ENCODE measurements at places on chromosomes 4 and X.

- DNase-seq, result no peak
Observed at GRCh38 chr4:53019485-53020382, 157.6 kb downstream of the RASL11B start.

DNA sequence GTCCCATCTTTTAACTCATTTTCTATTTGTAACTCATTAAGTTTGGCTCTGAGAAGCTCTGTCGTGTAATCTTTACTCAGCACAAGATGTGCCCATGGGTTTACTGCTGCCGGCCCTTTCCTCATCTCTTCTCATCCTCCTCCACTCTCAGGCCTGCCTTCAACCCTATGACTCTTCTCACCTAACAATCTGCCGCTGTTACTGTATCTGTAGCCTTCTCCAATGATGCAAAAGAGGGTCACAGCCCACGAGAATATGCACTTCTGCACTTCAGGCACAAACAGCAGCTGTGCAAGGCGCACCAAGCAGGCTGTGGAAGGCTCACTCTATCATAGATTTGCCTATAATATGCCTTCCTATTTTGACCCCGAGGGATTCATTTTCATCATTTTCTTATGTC lies 546.5 kb upstream of the GALNTL6 start:
- no peak for DNase-seq

GRCh38 chr4:91596718-91597117 lies 707.0 kb upstream of the GRID2 start:
- no peak for DNase-seq

DNA sequence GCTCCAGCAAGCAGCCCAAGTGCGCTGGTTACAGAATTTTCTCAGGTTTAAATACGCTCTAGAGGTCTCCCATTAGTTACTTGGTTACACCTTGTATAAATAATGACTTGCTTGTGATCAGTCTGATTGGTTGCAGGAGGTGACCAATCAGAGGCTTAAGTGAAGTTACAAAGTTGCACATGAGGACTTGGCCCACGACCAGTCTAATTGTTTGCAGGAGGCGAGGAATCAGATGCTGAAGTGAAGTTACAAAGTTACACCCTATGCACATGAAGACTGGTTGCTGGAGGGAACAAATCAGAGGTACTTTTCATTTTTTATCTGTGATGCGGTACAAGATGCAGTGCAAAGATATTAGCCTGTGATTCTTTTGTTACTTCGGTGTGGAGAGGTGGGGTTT lies 80.7 kb downstream of the UBE2NL start:
- DNase-seq, result no peak

DNA sequence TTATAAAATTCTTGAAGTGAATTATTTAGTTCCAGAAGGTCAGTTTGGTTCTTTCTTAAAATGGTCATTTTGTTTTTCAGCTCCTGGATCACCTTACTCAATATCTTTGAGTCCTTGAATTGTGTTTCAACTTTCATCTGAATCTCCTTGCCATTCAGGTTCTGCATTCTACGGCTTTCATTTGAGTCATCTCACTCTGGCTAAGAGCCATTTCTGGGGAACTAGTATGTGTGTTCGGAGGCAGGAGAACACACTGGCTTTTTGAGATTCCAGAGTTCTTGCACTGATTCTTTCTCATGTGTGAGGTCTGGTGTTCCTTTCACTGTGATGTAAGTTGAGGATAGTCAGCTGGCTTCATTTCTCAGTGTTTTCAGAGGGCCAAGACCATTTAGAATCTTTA lies 708.4 kb upstream of the FRG1 start:
- DNase-seq, result no peak

- DNase-seq, result no peak
Observed at GRCh38 chr4:147349193-147349592, 131.7 kb upstream of the EDNRA start.

- DNase-seq, result no peak
Observed at GRCh38 chrX:115427861-115428410, 133.0 kb upstream of the PLS3 start.

DNA sequence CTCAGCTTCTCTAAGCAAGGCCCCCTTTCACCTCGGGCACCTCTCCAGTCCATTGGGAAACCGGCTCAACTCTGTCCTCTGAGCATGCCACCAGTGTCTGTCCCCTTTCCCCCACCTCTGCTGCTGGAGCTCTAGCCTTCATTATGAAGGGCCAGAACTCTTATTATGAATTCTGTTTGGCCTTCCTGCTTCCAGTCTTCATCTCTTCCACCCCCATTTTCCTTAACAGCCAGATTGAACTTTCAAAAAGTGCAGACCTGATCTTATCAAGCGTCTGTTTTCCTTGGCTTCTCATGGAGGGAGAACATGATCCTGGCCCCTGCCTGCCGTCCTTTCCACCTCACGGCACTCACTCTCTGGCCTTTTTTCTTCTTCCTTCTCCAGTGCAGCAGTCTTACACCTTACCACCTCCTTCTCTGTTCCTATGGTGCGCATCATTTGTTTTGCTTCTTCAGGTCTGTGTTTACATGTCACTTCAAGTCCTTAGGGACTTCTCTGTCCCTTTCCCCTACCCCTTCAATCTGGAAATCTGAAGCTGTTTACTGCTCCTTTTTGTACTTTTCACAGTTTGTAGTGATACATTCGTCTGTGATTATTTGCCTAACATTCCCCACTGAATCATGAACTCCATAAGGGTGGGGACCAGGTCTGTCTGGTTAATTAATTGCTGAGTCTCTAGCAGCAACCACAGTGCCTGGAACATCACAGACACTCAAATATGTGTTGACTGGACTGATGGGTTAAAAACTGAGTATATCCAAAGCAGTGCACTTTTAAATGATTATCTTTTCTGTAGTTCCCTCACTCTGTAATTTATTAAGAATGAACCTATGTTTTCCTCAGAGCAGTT lies 55.8 kb downstream of the FNIP2 start:
- no peak for DNase-seq
